ENCODE measurements at places on chromosomes 12 and 14.

DNA sequence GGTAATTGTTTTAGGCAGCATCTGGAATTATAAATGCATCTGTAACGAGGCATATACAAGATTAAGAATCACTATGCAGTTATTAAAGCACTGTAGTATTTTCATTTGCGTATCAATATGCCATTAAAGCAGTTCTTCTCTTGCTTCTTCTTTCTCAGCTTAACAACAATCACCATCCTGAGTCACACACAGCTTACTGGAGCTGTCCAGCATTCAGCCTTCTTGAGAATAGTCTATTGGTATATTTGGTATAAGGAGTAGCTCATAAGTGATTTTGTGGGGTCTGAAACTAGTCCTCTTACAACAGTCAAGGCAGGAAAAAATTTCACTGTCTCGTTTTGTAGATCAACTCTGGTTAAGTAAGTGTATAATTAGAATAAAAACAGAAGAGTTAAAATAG lies 523.0 kb upstream of the FOXG1 start:
- H3K27ac ChIP-seq = no peak overlapping the region
- DNase-seq = no peak
- H3K36me3 ChIP-seq = no peaks in the 10 kb centered on the region
- no peak overlapping the region for H3K4me3 ChIP-seq

GRCh38 chr12:21971344-21971743 lies 30.1 kb upstream of the ABCC9 start:
- peak; percentile 16 for DNase-seq
- no peaks in the 10 kb centered on the region for H3K36me3 ChIP-seq
- H3K27ac ChIP-seq = no peak overlapping the region
- no peaks in the 10 kb centered on the region for H3K4me1 ChIP-seq
- no peak overlapping the region for H3K4me3 ChIP-seq
- no peaks in the 10 kb centered on the region for H3K27me3 ChIP-seq

DNA sequence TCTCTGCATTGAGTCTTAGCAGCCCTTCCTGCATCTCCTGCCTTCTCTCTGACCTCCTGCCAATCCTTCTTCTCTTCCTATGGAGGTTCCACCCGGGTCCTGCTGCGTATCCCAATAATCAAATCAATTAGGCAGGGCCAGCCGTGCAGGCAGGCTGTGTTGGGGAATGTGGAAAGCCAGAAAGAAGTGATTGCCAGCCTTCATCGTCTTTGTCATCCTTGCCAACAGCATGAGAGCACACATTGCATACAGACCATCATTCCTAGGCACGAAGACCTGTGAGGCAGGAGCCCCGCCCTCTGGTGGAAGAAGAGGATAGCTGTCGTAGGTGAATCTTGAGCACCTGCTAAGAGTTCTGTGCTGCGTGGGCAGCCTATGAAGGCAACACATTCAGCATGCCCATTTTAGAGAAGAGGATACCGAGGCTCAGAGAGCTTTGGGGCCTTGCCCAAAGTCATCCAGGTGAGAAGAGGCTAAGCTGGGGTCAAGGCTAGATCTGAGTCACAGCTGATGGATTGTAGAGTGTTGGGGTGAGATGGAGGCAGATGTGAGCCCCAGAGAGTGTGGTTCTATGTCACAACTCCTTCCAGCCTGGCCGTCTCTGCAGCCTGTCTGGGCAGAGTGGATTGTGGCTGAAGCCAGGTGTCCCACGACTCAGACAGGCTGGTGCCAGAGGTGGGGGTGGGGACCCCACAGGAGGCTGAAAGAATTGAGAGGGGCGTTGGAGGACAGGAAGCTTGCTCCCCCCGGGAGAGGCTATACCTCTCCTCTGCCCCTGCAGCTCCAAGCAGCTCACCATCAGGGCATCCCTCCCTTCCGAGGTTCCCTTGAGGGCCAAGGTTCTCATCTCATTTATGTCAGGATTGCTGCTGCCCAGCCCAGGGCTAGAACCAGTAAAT lies 12.7 kb downstream of the C14orf132 start:
- no peaks in the 10 kb centered on the region for H3K36me3 ChIP-seq
- no peak for DNase-seq
- H3K27ac ChIP-seq = no peak overlapping the region

DNA sequence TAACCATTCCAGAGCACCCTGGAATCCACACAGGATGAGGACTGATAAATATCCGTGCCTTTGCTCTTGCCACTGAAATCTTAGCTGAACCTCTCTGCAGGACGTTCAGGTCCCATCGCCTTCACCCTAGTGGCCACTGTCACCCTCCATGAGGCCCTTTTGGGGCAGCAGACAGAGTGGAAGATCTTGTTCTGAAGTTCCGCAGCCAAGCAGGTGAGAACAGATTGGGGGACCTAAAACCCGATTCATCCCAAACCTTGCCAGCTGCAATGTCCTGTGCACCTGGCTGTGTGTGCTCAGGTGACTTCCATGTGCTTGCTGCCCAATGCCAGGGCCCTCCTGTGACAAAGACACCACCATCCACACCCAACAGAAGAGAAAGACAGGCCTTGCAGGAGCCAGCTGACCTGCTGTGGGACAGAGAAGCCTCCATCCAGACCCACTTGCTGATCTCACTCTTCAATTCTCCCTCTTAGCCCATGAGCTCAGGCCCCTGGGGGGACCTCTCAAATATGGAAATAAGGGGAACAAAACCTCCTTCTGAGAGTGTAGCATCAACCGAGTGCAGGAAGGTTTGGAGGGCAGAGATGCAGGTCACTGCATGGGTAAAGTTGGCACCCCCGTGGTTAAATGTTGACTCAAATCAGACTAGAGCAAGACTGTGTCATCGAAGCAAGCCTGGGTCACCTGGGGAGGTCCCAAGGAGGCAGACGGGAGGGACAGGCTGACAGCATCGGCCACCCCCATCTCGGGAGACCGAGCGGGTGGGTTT lies 308.7 kb upstream of the DIO3 start:
- H3K4me3 ChIP-seq = no peak overlapping the region
- H3K4me1 ChIP-seq = no peaks in the 10 kb centered on the region
- no peak overlapping the region for H3K27ac ChIP-seq
- H3K36me3 ChIP-seq = no peaks in the 10 kb centered on the region
- no peaks in the 10 kb centered on the region for H3K27me3 ChIP-seq
- no peak for DNase-seq

DNA sequence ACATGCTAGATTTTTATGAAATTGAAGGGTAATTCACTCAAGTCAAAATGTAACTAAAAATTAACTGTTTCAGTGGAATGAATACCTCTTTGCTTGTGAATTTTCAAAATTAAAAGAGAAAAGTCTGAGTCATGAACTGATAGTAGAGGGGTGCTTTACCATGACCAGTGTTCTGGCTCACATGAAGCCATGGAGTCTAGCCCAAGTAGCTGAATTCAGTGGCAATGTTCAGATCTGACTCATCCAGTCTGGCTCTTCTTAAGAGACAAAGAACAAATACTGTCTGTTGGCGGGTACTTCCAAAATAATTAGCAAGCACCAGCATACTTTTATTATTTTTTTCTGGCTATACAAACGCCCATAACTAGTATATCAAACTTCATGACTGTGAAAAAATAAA lies 366.3 kb upstream of the GARIN6 start:
- no peak overlapping the region for H3K4me3 ChIP-seq
- no peak for DNase-seq
- no peaks in the 10 kb centered on the region for H3K4me1 ChIP-seq

DNA sequence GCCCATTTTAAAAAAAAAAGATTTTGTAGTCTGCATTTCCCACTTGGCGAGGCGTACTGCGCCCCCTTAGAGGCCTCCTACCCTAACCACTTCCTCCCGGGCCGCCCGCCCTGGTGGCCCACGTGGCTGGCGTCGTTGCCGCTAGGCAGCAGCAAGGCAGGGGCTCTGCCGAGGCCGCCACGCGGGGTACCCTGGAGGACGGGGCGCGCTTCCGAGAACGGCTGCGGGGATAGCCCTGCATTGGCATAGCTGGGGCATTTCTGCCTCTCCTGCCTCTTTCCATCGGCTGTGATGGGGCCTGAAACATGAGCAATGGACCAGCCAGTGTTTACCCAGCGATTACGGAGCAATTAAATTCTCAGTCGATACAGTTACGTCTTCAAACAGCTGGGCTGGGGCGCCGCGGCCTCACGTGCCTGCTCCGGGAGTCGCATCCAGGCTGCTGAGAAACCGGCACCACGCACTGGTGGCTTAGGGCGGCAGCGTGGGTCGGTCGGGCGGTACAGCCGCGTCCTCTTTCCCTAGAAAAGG lies 38.0 kb downstream of the IQSEC3 start:
- no peaks in the 10 kb centered on the region for H3K36me3 ChIP-seq
- no peak overlapping the region for H3K27ac ChIP-seq
- no peak for DNase-seq
- H3K27me3 ChIP-seq = no peaks in the 10 kb centered on the region
- no peak overlapping the region for H3K4me3 ChIP-seq
- H3K4me1 ChIP-seq = peaks cover 4% of the 10 kb centered on the region

DNA sequence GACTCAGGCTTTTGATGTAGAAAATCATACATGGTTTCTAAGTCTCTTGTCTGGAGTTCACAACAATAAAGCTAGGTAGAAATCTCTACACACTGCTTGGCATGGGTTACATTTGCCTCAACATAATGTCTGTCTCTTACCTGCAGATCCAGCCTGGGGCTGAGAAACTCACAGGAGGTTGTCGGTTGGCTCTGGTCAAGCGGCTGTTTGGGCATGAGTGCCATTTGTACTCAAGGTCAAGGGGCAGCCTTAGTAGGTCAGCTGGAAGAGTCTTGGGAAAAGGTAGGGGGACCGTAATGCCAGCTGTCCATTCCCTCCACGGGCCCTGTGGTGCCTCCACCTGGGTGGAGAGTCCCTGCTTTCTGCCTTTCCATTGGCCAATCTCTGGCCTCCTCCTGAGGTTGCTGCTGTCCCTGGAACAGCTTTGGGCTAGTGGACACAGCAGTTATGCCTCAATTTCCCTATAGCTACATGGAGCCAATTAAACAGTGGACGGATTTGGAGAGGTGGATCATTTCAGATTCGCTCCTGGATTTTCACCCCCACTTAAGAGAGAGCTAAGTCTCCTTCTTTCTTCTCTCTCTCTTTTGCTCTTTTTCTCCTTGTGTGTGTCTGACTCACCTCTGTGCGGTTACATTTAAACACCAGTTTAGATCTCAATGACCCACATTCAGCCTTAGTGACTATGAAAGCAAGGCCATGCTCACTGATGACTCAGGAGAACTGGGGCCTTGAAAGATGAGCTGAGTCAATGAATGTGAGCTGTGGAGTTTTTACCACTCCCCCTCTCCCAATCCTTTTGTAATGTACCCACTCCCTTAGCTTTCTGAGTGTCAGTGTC lies 132.8 kb upstream of the HIF1A start:
- H3K4me3 ChIP-seq = no peak overlapping the region
- peaks cover 3% of the 10 kb centered on the region for H3K4me1 ChIP-seq
- no peaks in the 10 kb centered on the region for H3K36me3 ChIP-seq
- H3K27me3 ChIP-seq = no peaks in the 10 kb centered on the region
- no peak for DNase-seq
- H3K27ac ChIP-seq = no peak overlapping the region

DNA sequence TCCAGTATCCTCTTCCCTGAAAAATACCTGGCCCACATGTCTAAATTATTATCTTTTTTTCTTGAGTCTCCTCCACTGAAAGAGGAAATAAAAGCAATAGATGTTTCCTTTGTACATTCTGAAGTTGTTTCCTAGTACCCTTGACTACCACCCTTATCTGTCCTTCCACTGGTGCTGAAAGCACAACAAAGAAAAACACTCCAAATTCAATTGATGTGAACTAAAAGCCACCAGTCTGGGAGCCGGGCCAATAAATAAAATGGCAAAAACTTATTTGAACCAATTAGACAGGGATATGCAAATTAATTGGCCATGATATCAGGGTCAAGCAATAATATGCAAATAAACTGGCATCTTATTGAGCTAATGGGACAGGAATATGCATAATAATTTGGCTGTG lies 330.5 kb downstream of the PAWR start:
- no peaks in the 10 kb centered on the region for H3K4me1 ChIP-seq
- DNase-seq = no peak
- H3K36me3 ChIP-seq = no peaks in the 10 kb centered on the region
- H3K27ac ChIP-seq = no peak overlapping the region
- no peak overlapping the region for H3K4me3 ChIP-seq
- no peaks in the 10 kb centered on the region for H3K27me3 ChIP-seq

DNA sequence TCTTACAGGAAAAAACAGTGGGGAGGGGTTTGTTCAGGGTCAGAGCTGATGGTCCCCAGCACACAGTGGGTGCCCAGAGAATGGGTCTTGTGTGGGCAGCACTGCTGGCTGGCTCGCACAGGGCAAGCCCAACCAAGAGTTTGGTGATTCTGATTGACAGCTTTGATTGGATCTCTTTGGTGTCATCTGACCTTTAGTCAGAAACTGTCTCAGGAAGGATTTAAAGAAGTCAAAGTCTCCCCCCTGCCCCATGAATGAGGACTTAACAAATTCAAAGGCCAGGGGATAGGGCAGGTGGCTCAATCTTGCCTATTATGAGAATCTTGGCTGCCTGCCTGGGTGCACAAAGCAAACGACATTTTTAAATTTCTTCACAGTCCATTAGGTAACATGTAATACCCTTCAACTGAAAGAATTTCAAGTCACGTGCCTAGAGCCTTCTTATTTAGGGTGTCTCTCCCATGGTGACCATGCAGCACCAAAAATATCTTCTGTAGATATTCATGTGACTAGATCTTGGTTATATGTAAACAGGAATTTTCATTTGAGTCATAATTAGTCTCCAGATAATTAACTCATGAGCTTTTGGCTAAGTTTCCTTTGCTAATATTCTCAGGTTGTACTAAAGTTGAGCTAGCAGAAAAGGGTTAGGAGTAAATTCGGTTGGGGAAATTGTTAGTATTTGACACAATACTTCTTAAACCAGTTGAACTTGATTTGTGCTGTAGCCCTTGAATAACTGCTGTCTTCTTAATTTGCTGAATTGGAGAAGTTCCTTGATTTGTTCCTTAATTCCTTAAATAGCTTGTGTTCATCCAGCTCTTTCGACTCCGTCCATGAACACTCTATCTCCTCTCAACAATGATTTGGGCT lies 54.5 kb upstream of the HECTD1 start:
- DNase-seq = no peak
- H3K36me3 ChIP-seq = no peaks in the 10 kb centered on the region
- H3K4me3 ChIP-seq = no peak overlapping the region
- no peaks in the 10 kb centered on the region for H3K27me3 ChIP-seq
- H3K27ac ChIP-seq = no peak overlapping the region

- no peak for DNase-seq
- H3K4me1 ChIP-seq = no peaks in the 10 kb centered on the region
- H3K27ac ChIP-seq = no peak overlapping the region
- H3K4me3 ChIP-seq = peak overlapping the region; percentile 86
Measured at GRCh38 chr12:68686262-68686594, 550 bp upstream of the NUP107 start.

DNA sequence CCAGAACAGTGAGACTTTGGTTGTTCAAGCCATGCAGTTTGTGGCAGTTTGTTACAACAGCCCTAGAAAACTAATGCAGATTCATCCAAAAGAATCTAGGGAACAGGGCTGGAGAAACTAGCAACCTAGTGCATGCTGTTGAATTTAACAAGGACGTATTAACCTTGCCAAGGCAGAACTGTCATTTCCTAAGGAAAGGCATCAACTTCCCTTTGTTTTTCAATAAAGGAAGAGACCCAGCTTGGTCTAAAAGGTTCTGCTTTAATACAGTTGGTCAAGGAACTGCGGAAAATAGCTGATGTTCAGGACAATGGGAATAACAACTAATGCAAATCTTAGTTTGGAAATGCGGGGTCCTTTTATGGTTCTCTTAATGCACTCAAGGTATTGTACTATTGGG lies 11.5 kb downstream of the AK7 start:
- H3K27ac ChIP-seq = no peak overlapping the region
- H3K27me3 ChIP-seq = no peaks in the 10 kb centered on the region
- no peak overlapping the region for H3K4me3 ChIP-seq
- no peaks in the 10 kb centered on the region for H3K4me1 ChIP-seq
- H3K36me3 ChIP-seq = no peaks in the 10 kb centered on the region

Measured in iPS DF 6.9 (cell line).